Keratinocyte (primary cell): ENCODE measurements at places on chromosomes 5 and 9. TPM values are rescaled to one million over a fixed set of nuclear protein-coding genes. Genes with fewer than 3 reads are reported as not detected.

The TXN gene
- 768 to 1,127 TPM (median 845 TPM) in 3 replicates for polyA plus RNA-seq

The AQP3 gene
- 139 to 239 TPM (median 215 TPM) in 3 replicates for polyA plus RNA-seq

GRCh38 chr9:137828527-137829259 is 48.9 kb upstream of the CACNA1B start:
- peaks cover 5% of the 10 kb centered on the region for H3K36me3 ChIP-seq
- no peak for DNase-seq
- H3K4me1 ChIP-seq: no peaks in the 10 kb centered on the region
- H3K4me3 ChIP-seq: no peak overlapping the region
- H3K27me3 ChIP-seq: no peaks in the 10 kb centered on the region

- DNase-seq: peak; percentile 52
- H3K36me3 ChIP-seq: peaks cover 1% of the 10 kb centered on the region
- peak overlapping the region; percentile 61 for H3K27ac ChIP-seq
- H3K27me3 ChIP-seq: peaks cover 3% of the 10 kb centered on the region
These were observed 399 bp upstream of the FBN2 start for GRCh38 chr5:128538250-128539037.

DNA sequence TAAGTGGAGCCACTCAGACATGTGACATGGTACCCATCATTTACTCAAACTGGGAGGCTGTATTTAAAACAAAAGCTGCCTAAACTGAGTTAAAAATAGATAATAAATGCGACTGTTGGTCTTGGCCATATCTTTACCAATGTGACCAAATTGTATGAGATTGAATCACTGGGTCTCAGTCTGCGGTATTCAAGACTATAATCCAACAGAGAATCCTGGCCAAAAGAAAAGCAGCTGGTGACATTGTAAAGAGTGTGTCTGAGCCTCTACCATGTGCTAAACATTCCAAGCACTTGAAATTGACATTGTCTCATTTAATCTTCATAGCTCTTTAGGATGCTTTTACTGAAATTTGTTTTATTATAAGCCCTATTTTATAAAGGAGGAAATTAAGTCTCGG is 282.6 kb downstream of the ZNF608 start:
- H3K27ac ChIP-seq: no peak overlapping the region
- no peaks in the 10 kb centered on the region for H3K36me3 ChIP-seq
- no peaks in the 10 kb centered on the region for H3K4me1 ChIP-seq

The PCDHB11 gene
- not detected in 3 replicates for polyA plus RNA-seq

The APBA1 gene
- 0.66 to 0.89 TPM (median 0.89 TPM) in 3 replicates for polyA plus RNA-seq

GRCh38 chr5:128413356-128413755 is 124.7 kb downstream of the FBN2 start:
- no peak overlapping the region for H3K27ac ChIP-seq
- H3K4me1 ChIP-seq: peaks cover 16% of the 10 kb centered on the region
- no peak overlapping the region for H3K4me3 ChIP-seq
- H3K27me3 ChIP-seq: no peaks in the 10 kb centered on the region
- peaks cover 4% of the 10 kb centered on the region for H3K36me3 ChIP-seq

GRCh38 chr5:82387001-82387818 is 109.1 kb upstream of the RPS23 start:
- peaks cover 7% of the 10 kb centered on the region for H3K4me1 ChIP-seq
- no peak for DNase-seq
- no peaks in the 10 kb centered on the region for H3K27me3 ChIP-seq
- no peaks in the 10 kb centered on the region for H3K36me3 ChIP-seq
- no peak overlapping the region for H3K27ac ChIP-seq

DNA sequence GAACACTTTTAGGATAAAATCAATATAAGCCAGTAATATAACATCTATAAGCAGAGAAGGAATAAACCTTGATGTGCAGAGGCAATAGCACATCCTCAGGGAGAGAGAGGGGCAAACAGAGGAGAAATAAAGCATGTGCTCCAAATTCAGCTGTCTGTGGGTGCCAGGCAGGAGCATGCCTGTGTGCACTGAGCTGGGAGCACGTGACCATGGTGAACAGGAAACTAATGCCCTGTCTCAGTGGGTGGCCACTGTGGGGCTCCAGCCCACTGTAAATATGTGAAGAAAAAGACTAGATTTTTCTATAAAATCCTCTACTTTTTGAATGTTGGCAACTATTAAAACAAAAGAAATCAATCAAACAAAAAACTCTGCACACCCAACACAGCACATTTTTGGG is 55.3 kb downstream of the FYB1 start:
- H3K36me3 ChIP-seq: no peaks in the 10 kb centered on the region
- H3K27ac ChIP-seq: no peak overlapping the region
- no peak overlapping the region for H3K4me3 ChIP-seq
- DNase-seq: no peak
